Epithelial cell of alveolus of lung (primary cell): ENCODE measurements at places on chromosomes 2 and 18. TPM values are rescaled to one million over a fixed set of nuclear protein-coding genes. Genes with fewer than 3 reads are reported as not detected.

LOXL3 gene
- 18.6 and 25.8 TPM in 2 replicates for total RNA-seq

ANKRD30BL gene
- total RNA-seq = not detected in 2 replicates

PPP4R3B gene
- total RNA-seq = 32.3 and 47.1 TPM in 2 replicates

KCNG2 gene
- 4.7 and 18.8 TPM in 2 replicates for total RNA-seq
